ENCODE measurements at places on chromosomes 16 and 17.

- DNase-seq: no peak
Measured at GRCh38 chr16:72243621-72244020, 71.7 kb upstream of the PMFBP1 start.

DNA sequence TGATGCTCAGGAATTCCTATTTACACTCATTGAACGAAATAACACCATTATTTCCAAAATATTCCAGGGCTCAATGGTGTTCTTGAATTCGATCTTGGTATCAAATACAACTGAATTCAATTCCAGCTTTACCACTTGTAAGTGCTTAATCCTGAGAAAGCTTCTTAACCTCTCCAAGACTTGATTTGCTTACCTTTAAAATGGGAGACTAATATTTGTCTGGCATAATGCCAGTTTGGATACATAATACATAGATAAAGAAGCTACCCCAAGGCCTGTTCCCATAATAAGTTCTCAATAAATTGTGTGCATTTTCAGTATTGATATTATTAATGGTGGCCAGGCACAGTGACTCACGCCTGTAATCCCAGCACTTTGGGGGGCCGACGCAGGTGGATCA is 368.9 kb upstream of the MAF start:
- DNase-seq: no peak

- no peak for DNase-seq
Measured at GRCh38 chr17:81414756-81415516, 19.7 kb downstream of the BAHCC1 start.

- no peak for DNase-seq
Measured at GRCh38 chr17:32671896-32672295, 185.1 kb downstream of the CDK5R1 start.

DNA sequence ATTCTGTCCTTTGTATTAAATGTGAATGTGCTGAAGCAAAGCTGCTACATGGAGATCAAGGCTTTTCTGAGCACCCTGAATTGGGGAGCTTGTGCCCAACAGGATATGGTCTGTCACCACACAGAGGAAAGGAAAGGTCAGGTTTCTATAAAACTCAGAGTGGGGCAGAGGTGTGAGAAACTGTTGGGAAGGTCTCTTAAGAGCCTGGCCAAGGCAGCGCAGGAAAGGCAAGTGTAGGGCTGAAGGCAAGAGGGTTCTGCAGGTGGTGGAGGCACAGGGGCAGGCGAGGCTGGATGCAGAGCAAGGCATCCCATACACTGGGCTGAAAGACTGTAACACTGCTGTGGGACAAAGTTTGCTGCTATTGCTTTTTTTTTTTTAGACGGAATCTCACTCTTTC is 8.1 kb downstream of the COX6A2 start:
- DNase-seq: no peak

GRCh38 chr16:459761-460160 is 34.3 kb downstream of the RAB11FIP3 start:
- no peak for DNase-seq

- no peak for DNase-seq
Measured at GRCh38 chr16:86995456-86995855, 321.7 kb downstream of the C16orf95 start.

GRCh38 chr16:75279305-75279704 is 27.9 kb upstream of the BCAR1 start:
- DNase-seq: no peak

DNA sequence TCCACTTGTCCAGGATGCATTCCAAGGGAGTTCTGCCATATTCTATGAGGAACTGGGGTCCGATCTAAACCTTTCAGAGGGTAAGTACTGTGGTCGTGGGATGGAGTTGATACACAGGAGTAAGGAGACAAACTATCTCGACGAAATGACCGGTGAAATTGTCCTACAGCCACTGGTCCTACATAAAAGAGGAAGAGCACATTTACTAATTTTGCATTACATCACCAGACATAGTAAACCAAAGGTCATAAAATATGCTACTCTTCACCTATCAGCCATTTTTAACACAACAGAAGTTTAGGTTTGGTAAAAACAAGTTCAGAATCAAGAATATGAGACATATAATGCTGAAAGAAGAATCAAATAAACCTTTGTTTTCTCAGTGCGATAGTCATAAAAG is 8.1 kb downstream of the HSF5 start:
- no peak for DNase-seq

DNA sequence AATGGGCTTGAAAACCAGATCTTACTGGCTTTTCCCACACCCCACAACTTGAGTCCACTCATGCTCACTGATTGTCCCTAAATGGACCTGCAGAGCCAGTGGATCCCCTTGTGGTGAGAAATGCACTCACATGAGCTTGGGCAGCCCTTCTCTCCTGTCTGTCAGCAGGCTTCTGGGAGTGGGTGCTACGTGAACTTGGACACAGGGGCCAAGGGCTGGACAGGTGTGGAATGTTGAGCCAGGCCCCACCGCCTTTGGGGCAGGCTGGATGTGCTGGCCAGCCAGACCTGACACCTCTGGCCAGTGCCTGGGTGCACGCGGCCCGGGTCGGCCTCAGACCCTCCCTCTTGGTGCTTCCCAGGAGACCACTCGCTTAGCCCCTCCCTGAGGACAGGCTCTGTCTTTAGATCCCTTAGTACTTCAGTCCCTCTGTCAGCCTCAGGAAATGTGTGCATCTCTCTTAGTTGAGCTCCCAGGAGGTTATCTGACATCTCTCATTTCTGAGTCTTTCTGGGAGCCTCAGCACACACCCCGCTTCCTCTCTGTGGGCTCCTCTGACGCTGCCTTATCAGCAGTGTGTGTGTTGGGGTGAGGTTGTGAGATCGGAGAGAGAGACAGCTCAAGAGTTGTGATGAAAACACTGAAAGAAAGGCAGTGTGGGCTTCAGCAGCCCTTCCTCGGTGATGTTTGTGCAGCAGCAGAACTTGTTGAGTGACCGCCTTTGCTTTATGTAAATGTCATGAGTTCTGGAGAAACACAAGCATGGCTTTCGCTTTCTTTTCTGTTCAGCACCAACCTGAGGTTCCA is 117.0 kb downstream of the RAB11FIP4 start:
- no peak for DNase-seq

Measured in dorsolateral prefrontal cortex (tissue), 122 donors.